Activated CD4-positive, CD25-positive, alpha-beta regulatory T cell treated with anti-CD3 and anti-CD28 coated beads, Interleukin-2, amount 50 U/mL, for 72 hours (primary cell): ENCODE measurements at places on chromosomes 7 and 10.

DNA sequence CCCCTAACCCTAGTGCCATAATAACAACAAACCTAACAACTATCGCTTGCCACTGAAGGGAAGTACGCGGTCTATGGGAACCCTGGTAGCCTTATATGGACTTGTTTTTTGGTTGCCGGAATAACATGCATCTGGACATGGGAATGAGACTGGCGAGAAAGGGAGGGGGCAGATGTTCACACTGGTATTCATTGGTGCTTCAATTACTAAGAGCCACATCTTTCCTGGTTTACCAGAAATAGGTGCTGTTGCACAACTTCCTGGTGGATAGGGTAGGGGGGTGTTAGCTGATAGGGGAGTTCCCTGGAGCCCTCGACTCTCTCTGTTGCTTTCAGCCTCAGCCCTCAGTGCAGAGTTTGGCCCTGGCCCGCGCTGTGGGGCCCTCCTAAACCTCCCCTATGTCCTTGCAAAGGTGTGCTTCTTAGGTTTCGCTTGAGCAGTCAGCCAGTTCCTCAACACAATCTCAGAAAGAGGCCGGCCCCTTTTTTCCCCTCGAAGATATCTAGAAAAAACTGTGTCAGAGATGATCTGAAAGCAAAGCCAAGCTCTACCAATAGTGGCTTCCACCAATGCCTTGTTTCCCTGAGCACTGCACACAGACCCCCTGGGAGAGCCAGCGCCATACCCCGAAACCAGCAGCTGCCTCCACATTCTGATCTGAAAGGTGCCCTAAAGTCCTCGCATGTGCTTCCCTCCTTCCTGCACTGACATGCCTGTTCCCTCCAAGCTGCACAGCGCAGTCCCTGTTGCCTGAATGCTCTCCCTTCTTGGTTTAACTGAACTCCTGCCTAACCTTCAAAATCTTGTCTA is 13.5 kb downstream of the TBXAS1 start:
- DNase-seq, result no peak

DNA sequence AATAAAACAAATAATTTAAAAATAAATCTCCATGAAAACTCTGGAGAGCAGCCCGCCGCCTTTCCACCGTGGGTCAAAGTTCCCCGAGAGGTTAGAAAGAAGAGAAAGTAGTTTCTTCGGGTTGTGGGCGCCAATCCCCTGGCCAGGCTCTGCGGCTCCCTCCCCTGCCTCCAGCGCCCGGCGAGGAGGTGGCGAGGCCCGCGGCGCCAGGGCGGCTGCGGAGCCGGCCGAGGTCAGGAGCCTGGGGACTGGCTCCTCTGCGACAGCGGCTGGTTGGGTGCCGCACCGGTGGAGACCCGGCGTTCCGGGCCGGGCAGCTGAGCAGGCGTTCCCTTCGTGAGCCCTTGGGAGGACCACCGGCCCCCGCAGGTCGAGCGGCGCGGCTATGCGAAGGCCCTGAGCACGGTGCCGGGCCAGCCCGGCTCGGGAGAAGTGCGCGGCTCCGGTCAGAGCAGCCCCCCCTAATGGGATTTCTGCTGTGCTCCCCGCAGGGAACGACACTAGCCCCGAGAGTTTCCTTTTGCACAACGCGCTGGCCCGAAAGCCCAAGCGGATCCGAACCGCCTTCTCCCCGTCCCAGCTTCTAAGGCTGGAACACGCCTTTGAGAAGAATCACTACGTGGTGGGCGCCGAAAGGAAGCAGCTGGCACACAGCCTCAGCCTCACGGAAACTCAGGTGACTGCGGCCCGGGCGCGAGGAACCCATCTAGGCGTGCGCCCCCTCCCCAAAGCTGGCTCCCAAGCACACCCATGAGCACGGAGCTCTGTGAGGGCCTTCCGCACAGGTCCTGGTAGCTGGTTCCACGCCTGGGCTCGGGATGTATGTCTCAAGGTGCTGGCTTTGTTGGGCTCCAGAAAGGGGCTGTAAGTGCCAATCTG is 2.8 kb downstream of the EMX2 start:
- no peak for DNase-seq

GRCh38 chr7:130069179-130069977 is 956 bp upstream of the KLHDC10 start:
- DNase-seq, result no peak

DNA sequence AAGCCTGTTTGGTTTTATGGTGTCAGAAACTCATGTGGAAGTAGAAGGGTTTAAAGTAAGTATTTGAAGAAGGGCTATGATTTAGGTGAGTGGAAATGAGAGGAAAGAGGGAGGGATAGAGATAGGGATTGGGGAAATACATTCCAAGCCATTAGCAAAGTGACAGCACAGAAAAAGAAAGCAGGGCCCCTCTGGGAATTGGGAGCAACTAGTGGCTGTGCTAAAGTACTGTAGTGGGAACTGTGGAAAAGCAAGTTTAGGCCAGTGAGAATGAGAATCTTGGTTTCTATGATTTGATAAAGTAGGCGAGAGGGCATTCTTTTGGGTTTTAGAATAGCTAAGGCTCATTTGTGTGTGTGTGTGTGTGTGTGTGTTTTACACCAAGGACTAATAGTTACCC is 5.0 kb downstream of the PRKG1 start:
- DNase-seq, result no peak

- DNase-seq, result no peak
Measured at GRCh38 chr10:27541796-27542729, 38.0 kb downstream of the RAB18 start.

- DNase-seq, result no peak
Measured at GRCh38 chr7:116447436-116447835, 52.1 kb upstream of the CAV2 start.

DNA sequence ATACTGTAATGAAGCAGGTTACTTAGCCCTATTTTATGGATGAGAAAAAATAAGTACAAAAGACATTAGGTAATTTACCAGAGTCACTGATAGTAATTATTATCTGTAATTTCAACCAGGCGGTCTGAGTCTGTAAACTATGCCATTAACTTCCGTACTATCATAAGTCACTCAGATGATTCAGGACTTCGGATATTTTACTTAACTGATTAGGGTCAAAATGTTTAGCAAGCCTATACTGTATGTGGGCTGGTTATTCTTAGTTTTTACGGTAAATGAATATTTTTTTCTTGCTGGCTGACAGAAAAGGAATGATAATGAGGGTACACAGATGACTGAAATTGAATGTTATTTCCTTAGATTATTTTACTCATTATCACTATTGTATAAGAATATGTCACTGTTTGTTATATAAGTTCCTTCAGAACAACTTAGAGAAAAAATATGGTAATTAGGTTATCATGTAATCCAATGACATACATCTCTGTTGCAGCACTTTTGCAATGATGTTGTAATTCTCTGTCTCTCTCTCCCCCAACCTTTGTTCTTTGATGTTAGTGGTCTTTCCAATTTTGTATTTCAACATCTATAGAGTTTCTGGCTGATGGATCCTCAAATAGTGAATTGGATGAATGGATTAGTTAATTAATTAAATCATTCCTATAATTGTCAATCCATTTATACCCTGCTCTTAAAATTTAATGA is 165.6 kb downstream of the ZEB1 start:
- DNase-seq, result no peak

GRCh38 chr10:86647773-86648703 is 6.3 kb upstream of the OPN4 start:
- DNase-seq, result no peak

DNA sequence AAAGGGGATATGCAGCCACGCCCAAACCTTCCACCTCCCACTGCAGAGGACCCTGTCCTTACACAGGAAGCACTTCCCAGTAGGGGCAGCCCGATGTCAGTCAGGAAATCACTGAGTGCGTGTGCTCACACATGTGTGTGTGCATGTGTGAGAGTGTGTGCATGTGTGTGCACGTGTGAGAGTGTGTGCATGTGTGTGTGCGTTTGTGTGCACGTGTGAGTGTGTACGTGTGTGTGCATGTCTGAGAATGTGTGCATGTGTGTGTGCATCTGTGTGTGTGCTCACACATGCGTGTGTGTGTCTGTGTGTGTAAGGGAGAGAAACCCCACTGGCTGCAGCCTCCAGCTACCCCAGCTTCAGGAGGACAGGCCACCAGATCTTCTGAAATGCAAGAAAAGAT is 229.3 kb downstream of the KCNMA1 start:
- DNase-seq, result no peak

- no peak for DNase-seq
Measured at GRCh38 chr7:139118234-139118804, 8.8 kb upstream of the ZC3HAV1 start.

DNA sequence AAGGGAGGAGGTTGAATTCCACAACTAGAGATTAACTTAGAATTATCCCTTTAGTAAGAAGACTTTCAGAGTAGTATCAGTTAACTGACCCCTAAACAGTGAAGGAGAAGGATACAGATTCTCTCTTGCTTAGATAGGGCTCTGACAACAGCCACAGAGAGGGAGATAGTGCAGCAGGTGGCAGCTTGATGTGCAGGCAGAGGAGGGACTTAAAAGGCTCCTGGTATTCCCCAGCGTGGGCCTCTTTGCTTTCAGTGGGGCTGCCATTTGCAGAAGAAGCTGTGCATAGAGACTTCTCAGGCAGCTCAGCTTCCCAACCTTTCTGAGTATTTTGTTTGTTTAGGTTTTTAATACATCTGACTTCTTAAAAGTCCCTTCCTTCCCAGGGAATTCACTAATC is 16.0 kb downstream of the FZD1 start:
- no peak for DNase-seq

DNA sequence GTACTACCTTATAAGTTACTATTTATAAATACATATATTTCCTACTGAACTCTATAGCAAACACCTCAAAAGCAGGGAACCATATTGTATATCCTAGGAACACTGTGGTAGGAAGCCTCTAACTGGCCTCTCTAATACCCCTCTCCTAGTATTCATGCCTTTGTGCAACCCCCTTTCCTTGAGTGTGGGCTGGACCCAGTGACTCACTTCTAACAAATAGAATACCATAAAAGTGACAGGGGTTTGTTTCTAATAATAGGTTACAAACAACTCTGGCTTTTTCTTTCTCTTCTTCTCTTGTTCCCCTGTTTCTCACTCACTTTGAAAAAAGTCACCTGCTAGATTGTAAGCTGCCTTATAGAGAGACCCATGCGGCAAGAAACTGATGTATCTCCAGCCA is 51.6 kb upstream of the MACC1 start:
- no peak for DNase-seq

- no peak for DNase-seq
Measured at GRCh38 chr10:98394851-98395440, 20.0 kb downstream of the PYROXD2 start.

GRCh38 chr10:116636976-116637375 is 16.2 kb downstream of the PNLIPRP2 start:
- DNase-seq, result no peak

- DNase-seq, result no peak
Measured at GRCh38 chr7:98217623-98218582, 6.7 kb downstream of the BHLHA15 start.

DNA sequence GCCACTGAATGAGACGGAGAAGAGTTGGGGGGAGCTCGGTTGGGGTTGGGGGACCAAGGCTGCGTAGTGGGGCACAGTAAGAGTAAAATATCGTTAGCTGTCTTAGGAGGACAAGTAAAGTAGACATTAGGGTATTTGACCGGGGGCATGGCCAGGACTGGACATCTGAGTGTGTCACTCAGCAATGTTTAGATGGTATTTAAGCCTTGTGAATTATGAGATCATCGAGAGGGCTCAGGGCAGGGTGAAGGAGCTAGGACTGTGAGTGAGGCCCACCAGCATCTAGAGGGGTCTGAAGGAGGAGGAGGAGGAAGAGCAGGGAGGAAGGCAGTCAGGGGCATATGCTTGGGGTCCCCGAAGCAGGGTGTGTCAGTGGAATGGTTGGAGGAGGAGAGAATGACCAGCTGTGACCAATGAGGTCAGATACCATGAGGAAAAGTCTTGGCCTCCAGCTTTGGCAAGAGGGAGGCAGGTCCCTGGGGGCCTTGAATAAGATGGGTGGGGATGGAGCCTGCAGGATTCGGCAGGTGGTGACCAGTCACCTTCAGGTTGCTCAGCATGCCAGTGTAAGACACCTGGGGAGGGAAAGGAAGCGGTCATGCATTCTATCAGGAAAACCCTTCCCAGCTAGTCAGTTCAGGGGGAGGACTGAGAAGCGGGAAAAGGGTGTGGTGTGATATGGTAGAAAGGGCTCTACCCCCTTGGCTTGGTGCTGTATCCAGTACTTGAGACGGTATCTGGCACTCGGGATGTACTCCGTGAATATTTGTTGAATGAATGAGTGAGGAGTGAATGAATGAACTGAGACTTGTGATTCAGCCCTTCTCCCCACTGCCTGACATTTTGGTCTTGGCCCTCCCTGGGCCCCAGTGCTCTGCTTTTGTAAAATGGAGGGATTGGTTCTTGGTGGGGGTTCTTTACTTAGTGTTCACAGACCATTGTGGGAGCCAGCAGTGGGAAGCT is 34.8 kb upstream of the SH2D4B start:
- no peak for DNase-seq

DNA sequence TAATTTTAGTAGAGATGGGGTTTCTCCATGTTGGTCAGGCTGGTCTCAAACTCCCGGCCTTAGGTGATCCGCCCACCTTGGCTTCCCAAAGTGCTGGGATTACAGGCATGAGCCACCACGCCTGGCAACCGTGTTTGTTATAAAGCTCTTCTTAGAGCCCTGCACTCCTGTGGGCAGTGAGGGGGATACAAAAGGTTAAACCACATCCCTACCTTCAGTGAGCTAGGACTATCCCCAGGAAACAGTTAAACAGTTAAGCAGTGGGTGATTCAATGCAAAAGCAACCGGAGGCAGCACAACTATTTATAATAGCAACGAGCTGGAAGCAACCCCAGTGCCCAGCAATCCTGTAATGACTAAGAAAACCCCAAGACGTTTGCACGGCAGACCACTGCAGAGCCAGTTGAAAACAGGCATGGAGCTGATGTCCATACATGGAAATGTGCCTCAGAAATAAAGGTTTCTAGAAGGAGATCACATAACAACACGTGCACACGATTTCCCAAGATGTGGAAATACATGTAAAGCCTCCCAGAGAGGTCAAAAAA is 107.2 kb upstream of the LYZL2 start:
- no peak for DNase-seq

GRCh38 chr10:31720546-31720945 is 208.1 kb downstream of the ARHGAP12 start:
- no peak for DNase-seq

DNA sequence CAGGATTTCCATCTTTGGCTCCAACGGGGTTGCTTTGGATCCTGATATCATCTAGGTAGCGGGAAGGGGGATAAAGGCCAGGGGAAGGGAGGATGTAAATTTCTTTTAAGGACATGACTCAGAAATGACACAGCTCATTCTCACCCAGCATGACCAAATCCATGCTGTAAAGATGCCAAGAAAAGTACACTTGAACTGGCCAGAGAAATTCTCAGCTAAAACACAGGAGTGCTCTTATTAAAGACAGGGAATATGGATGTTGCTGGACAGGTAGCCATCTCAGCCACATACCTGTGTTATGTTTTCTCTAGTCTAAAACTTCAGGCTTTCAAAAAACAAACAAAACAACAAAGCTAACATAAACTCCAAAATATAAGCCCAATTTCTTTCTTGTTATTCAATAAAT is 68.3 kb downstream of the NAMPT start:
- no peak for DNase-seq

GRCh38 chr10:31157123-31158010 is 125.7 kb upstream of the ZNF438 start:
- DNase-seq, result no peak
